Right lung (tissue), 10 donors: ENCODE measurements at places on chromosomes 7 and 10. TPM values are rescaled to one million over a fixed set of nuclear protein-coding genes. Genes with fewer than 3 reads are reported as not detected.

The COL26A1 gene
- 8.6 TPM for polyA plus RNA-seq

DNA sequence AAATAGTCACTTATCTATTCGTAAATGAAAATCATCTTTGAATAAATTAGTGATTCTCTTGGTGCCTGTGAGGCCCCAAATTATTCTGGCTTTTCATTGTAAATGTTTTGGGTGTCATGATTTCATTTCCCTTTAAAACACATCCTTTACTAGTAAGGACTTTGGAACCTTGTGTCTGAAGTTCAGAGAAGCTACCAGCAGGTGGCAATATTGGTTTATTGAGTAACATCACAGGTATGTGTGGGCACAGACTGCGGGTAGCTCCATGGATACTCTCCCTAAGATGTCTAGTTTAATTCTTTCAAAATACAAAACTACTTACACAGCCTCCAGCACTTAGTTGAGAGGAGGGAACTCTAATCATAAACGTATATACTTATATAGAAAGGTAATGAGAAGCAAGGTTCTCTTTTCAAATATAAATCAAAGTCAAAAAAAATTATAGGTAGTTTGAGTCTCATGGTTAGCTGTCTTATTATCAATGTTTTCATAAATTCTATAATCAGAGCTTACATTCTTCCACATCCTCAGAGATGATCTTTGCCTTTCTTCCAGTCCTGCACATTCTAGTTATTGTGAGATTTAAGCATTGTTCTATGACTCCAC lies 449.6 kb downstream of the GRM8 start:
- peak; percentile 5 for DNase-seq

GRCh38 chr7:108097703-108098102 lies 32.5 kb downstream of the LAMB4 start:
- DNase-seq = no peak

- DNase-seq = no peak
These were observed 293.3 kb upstream of the KLF14 start for GRCh38 chr7:131027287-131027773.

GRCh38 chr10:72679838-72680241 lies 12.1 kb upstream of the MCU start:
- DNase-seq = no peak

The SORBS1 gene
- 34.8 TPM for polyA plus RNA-seq

The TMEM273 gene
- 6.3 TPM for polyA plus RNA-seq

The SLIT1 gene
- polyA plus RNA-seq = 3.7 TPM

- DNase-seq = no peak
These were observed 82.5 kb downstream of the SLC35B4 start for GRCh38 chr7:134234216-134234615.

The WEE2 gene
- 0.60 TPM for polyA plus RNA-seq

DNA sequence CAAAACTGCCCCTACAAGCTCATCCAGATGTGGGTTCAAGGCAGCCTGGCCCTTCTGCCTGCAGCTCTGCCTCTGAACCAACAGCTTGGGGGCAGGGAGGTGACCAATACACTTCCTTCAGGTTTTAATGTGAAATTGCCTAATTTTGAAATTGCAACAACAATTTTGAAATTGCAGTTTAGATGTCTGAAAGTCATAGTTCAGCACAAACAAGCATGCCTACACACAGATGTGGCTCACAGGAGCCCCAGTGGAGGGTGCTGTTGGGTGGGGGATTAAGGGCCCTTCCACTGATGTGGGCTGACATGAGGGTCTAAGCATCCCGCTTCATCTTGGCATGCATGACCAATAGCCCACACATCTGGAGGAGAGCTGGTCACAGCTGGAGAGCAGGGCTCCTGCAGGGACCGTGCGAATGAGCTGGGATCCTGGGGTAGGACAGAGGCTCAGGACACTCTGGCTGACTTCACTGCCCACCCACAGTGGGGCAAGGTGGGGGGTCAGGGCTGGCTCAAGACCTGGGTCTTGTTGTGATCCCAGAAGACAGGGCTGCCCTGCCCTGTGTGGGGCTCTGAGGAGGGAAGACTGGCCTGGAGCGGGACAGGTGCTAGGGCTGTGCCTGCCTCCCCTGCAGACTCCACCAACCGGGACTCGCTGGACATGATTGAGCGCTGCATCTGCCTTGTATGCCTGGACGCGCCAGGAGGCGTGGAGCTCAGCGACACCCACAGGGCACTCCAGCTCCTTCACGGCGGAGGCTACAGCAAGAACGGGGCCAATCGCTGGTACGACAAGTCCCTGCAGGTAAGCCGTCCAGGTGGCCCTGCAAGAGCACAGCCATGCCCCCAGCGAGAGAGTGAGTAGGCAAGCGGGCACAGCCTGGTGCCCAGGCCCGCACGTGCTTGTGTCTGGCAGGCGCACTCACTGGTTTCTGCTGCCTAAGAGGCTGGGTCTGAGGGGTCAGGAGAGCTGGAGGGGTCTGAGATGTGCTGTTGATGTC lies 32.3 kb downstream of the CHAT start:
- DNase-seq = no peak

GRCh38 chr7:55308186-55308929 lies 56.8 kb upstream of the LANCL2 start:
- no peak for DNase-seq

GRCh38 chr7:142188154-142188553 lies 69.7 kb downstream of the PRSS58 start:
- DNase-seq = no peak

DNA sequence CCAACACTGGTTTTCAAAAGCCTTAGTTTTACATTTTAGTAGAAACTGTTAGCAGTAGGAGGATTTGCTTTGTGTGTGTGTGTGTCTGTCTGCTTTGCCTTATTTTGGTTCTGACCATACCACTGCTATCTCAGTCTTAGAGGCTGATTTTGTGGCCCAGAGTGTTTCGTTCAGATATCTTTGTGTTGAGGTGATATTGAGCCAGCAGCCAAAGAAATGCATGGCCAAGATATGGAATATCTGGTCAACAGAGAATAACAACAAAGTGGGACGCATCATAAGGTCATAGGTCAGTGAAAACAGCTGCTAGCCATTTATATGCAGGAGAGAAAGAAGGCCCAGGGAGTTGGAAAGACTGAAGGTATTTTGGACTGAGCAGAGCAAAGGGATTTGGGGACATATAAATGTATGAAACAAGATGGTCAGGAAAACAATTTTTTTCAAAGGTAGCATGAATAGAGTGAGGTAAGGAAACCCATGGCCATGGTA lies 47.7 kb downstream of the KIAA1217 start:
- no peak for DNase-seq

DNA sequence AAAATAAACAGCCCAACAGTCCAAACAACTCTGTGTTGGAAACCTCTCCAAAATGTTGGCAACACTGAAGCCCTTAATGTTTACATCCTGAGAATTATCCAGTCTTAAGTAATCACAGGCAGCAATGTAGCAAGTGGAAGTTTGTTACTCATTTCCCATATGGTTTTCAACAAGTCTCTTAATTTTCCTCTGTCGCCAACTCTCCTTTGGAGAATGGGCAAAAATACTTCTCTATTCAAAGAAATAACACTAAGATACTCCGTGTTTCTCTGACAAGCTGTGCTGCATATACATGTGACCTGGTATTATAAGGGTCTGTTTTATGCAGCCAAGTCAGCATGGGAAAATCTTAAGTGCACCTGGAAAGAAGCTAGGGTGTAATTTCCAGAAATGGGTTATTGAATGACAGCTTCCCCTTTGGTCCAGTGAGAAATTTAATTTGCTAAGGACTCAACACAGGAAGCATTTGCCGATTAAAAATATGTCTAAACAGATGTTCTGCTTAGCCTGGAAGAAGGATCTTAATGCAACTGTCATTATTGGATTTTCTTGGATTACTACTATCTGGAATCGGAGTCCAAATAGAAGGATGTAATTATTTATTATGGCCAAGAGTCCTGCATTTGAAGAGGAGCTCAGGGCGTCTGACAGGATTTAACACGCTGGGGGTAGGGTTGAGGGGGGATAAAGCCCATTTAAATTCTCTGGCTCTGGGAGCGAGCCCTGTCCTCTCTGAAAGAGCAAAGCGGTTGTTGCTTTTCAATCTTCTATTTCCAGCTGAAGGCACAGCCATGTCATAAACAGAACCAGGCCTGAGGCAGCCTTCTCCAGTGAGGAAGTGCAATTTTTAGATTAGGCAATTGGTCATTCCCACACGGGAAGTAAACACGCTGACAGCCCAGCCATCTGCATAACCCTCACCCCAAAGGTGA lies 73.1 kb downstream of the TLL2 start:
- peak; percentile 67 for DNase-seq

The MACC1 gene
- polyA plus RNA-seq = 8.9 TPM

DNA sequence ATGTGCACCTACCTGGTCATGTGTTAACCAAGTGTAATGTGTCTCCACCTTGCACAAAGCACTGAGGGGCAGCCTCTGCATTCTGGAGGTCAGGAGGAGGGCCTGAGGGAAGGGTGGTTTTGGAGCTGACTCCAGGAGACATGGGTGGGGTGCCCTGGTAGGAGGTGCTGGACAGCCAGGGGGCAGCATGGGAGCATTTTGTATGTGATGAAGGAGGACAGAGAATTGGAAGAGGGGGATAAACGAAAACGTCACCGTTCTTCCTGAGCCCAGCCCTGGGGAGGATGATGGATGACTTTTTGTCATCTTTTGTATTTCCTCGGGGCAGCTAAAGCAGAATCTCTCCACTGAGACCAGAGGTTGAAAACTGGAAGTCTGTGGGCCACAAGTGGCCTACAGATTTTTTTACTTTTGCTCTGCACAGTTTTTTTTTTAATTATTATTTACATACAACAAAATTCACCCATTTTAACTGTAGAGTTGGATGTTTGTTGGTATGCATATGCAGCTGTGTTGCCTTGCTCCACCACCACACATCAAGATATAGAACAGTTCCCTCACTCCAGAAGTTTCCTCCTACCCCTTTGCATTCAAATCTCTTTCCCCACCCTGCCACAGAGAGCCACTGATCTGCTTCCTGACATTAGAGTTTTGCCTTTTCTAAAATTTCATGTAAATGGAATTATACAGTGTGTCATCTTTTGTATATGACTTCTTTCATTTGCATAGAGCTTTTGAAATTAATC lies 242.5 kb downstream of the VTI1A start:
- no peak for DNase-seq

DNA sequence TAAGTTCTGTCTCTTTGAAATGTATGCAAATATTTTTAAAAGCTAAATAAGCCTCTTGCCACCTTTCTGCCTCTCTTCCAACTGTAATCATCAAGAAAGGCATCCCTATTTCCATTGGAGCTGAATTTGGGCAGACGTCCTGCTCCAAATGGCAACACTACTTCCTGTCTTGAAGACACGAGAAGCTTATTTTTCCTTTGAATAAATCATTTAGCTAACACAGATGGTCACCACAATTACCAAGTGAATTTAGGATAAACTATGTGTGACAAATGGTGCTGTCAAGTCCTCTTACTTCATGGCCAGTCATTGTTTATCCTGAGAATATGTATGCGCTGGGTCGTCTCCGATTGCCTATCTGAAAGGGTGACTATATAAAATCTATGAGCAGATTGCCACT lies 268.0 kb downstream of the ANKRD7 start:
- DNase-seq = no peak

The GNG11 gene
- polyA plus RNA-seq = 52.5 TPM

The NME8 gene
- polyA plus RNA-seq = 0.48 TPM

- DNase-seq = no peak
These were observed 64.0 kb downstream of the CACNB2 start for GRCh38 chr10:18204039-18204835.

The PDCD4 gene
- 237 TPM for polyA plus RNA-seq

DNA sequence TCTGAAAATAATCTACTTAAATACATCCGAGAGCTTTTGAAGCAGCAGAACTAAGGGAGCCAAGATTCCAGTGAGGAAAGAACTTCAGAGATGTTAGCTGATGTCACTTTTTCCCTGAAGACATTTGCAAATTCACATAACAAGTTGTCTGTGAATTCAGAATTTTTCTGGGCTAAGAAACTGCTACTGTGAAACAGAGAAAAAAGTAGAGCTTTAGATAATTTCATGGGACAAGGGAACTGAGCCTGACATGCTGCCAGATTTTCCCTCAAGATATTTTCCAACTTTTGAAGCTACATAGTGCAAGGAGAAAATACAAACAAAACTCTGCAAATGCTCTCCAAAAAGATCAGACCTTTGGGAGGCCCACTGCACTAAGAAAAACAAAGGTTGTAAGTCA lies 484.2 kb downstream of the ANKRD7 start:
- DNase-seq = no peak

The FAM25A gene
- not detected for polyA plus RNA-seq

The PIP4K2A gene
- polyA plus RNA-seq = 27.7 TPM

- no peak for DNase-seq
These were observed 45.0 kb downstream of the TMEM106B start for GRCh38 chr7:12256090-12256489.

DNA sequence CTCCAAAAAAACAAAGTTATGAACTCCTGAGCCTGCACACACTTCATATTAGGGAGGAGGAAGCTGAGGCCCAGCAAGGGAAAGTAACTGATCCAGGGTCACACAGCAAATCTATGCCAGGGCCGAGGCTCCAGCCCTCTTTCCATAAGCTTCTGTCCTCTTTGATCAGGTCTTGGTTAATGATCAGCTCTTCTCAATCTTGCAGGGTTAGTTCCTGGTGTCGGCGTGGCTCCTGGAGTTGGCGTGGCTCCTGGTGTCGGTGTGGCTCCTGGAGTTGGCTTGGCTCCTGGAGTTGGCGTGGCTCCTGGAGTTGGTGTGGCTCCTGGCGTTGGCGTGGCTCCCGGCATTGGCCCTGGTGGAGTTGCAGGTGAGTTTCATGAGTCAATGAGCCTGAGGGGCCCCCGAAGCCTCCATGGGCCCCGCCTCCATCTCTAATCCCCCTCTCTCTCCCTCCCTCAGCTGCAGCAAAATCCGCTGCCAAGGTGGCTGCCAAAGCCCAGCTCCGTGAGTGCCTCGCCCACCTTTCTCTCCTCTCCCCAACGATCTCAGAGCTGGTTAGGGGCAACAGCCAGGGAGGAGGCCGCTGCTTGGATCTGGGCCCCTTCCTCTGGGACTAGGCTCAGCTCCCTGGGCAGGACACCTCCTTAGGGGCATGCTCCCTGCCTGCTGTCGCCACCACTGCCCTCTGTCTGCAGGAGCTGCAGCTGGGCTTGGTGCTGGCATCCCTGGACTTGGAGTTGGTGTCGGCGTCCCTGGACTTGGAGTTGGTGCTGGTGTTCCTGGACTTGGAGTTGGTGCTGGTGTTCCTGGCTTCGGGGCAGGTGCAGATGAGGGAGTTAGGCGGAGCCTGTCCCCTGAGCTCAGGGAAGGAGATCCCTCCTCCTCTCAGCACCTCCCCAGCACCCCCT lies 23.7 kb upstream of the LIMK1 start:
- DNase-seq = no peak

- DNase-seq = no peak
These were observed 79.2 kb upstream of the INSIG1 start for GRCh38 chr7:155218276-155219153.

DNA sequence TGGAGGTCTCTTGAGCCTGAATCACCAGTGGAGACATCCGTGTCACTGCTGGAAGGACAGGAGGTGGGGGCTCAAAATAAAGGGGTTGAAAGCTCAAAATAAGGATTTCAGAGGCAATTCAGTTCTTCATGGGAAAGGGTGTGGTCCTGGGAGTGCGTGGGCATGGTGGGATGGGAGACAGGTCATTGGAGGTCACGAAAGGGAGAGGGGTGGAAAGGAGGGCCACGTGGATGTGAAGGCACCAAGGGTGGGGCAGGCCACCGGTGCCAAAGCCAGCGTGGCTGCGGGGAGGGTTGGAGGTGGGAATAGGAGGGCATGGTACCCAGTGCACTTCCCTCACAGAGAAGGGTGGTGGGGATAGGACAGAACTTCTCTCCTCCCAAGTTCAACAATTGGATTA lies 59.7 kb downstream of the HTR5A start:
- DNase-seq = no peak

The CTTNBP2 gene
- 19.6 TPM for polyA plus RNA-seq
